ENCODE measurements at places on chromosomes 6 and 20.
A peak's percentile ranks its signal among the peaks of the same experiment; 100 is the strongest.

DNA sequence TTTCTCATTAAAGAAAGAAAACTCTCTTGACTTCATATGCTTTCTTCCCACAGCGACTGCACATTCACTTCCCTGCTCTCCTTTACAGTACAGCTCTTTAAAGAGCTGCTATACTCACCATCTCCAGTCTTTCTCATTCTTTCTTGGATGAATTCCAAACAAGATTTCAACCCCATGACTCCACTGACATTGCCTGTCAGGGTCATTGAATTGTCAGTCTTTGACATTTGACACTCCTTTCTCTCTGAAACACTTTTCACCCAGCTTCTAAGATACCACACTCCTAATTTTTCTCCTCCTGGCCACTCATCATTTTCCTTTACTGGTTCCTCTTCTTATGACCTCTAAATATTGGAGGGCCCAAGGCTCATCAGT, 811 bp upstream of the ARMH2 start:
- DNase-seq, result no peak

- no peak for DNase-seq
These were observed 69.3 kb downstream of the CLIC5 start for GRCh38 chr6:45946352-45946751.

- DNase-seq, result no peak
These were observed 126.7 kb downstream of the DST start for GRCh38 chr6:56516003-56516402.

- no peak for DNase-seq
These were observed 11.5 kb upstream of the MEP1A start for GRCh38 chr6:46781478-46782378.

DNA sequence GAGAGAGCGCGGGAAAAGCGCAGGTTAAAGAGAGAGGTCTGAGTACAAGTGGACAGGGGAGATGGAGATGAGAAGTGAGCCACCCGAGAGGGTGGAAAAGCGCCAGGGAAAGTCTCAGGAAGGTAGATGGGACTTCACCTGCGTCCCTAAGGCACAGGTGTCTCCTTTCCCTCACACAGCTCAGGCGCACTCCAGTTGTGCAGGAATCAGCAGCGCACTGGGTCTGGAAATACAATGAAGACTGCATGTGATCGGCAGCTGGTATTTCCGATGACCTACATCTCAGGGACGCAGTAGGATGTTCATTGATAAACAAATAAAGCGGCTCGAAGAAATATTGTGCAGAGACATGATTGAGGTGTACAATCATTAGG, 432 bp upstream of the KHDRBS2 start:
- no peak for DNase-seq

DNA sequence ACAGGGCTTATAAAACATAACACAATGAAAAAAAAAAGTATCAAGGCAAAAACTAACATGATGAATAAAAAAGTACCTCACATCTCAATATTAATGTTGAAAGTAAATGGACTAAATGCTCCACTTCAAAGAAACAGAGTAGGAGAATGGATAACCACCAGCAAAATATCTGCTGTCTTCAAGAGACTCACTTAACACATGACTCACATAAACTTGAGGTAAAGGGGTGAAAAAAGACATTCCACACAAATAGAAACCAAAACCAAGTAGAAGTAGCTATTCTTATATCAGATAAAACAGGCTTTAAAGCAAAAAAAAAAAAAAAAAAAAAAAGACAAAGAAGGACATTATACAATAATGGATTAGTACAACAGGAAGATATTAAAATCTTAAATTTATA, 86.9 kb downstream of the TBC1D32 start:
- no peak for DNase-seq

DNA sequence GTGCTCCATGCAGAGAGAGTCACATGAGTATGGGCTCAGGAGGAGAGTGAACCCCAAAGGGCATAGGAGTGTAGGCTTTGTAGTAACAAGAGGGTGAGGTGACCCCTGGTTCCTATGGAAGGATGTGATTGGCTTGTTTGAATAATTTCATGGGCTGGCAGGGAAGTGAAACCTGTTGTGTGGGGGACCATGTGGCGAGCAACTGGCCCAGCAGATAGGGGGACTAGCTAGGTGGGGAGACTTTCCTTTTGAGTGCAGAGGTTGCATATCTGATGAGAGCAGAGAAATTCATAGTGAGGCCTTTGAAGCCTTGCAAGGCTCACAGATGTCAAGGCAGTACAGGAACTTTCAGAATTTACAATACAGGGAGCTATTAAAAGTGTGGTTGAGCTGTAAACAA, 247.9 kb upstream of the SLC35B3 start:
- no peak for DNase-seq

DNA sequence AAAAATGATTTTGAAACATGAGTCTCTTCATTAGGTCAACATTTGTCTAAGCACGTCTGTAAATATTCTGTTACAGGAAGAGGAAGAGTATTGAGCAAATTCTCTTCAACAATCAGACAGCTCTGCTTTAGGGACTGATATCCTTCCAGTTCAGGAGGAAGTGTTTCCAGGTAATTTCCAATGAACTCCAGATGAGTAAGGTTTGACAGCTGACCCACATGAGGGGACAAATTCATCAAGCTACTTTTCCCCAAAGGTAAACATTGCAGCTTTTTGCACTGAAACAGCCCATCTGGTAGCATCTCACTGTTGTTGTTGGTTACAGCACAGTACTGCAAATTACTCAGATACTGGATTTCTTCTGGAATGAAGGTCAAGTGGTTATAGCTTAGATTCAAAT, 18.1 kb downstream of the ENPP1 start:
- DNase-seq, result no peak

- DNase-seq, result no peak
These were observed 3.5 kb upstream of the MAPK13 start for GRCh38 chr6:36126553-36127458.

- no peak for DNase-seq
These were observed 87.8 kb downstream of the CDH26 start for GRCh38 chr20:60046011-60046413.

- peak; percentile 6 for DNase-seq
These were observed 31.5 kb upstream of the ADTRP start for GRCh38 chr6:11810039-11810541.

DNA sequence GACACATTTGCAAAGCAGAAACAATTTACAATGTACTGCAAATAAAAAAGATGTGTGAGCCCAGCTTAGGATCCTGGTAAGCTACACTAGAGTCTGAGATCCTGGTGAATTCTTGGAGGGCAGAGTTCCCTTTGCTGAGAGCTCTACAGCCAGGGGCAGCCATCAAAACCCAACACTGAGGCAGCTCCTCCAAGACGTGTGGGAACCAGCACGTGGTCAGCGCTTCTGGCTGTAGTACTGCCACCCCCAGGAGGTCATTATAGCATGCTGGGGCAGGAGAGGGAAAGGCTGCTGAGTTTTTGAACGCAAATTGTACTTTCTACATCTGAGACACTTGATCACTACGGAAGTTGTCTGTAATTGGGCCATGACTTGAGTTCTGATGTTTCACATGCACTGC, 131.5 kb downstream of the INSM1 start:
- no peak for DNase-seq

GRCh38 chr6:3650959-3651697, 100.4 kb downstream of the PXDC1 start:
- DNase-seq, result peak; percentile 82

DNA sequence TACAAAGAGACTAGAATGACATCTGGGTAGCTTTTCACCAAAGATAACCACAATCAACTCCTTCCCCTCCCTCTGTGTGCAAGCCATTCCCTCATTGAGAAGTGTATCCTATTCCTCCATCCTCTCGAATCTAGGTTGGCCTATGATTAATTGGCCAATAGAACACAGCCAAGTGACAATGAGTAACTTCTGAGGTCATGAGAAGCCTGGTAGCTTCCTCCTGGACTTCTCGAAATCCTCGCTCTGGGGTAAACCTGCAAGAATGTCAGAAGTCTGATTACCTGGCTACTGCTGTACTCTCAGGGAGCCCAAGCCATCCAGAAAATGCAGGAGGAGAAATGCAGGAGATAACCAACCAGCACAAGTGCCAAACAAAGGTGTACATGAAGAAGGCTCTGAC, 13.1 kb downstream of the ARHGAP18 start:
- DNase-seq, result no peak

- no peak for DNase-seq
These were observed 4.6 kb upstream of the HIVEP1 start for GRCh38 chr6:12007473-12007872.

DNA sequence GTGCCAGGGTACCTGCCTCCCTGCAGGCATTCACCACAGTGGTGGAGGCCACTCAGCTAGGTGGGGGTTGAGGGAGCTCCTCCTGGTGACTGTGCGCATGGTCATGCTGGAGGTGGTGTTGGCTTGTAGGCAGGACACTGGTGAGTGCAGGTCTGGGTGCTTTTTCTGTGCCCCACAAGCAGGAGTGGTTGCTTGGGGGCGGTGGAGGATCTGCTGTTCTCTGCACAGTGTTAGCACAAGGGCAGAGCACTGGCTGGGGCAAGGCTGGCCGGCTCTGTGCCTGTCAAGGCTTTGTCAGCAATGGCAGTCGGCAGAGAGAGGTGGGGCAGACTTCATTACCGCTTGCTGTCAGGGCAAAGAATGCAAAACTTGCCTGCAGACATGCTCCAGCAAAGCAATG, 632.1 kb upstream of the ID4 start:
- DNase-seq, result no peak

- DNase-seq, result no peak
These were observed 21.5 kb downstream of the TM9SF4 start for GRCh38 chr20:32130965-32131364.

DNA sequence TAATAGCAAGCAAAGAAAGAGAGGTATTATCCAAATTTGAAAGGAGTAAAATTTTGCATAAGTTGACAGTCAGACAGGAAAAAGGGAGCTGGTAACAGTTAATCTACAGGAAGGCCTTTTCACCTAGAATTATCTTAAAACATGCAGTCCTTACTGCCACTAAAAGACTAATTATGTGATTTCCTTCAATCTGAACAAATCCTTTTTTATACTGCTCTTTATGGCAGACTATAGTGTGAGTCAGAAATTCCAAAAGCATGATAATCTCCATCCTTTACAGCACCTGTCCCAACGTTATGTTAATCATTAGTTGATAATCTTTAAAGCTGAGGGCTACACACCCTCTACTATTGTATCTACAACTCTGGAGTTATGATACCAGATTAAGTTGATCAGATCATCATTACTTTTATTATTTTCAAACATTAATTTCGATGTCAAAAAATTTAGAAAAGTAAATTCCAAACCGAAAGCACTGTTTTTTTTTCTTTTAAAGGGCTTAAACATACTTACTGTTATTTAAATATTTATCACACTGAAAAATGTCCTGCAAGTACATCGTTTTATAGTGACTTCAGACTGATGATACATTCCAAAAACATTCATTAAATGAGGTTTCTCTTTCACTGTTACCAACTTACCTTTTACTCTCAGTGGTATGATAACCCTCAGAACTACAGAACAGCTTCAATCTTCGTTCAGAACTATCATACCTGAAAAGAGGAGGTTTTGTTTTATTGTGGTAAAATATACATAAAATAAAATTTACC, 33.2 kb upstream of the AKAP7 start:
- no peak for DNase-seq

GRCh38 chr6:131729550-131729949, 18.7 kb upstream of the CTAGE9 start:
- no peak for DNase-seq

GRCh38 chr20:57157106-57157691, 109.2 kb downstream of the BMP7 start:
- DNase-seq, result no peak

DNA sequence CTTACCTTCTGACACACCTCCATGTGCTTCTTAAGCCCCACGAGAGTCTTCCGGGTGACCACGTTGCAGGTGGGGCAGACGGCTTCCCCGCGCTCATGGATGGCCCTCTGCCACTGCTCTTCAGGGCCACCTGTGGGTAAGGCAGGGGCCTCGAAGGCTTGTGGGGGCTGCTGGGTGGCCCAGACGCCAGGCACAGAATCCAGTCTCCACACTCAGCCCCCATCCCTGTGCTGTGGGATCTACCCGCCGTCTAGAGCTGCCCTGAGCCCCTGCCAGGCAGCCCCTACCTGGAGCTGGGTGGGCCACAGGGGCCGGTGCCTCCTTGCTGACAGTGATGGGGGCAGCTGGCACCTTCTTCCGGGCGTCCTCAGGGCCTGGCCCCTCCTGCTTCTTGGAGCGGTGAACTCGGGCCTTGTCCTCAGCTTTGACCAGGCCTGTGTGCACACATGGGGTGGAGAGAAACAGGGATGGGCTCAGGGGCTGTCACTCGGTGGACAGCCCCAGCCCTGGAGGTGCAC, 5.9 kb downstream of the ZNF512B start:
- DNase-seq, result no peak

- no peak for DNase-seq
These were observed 21.5 kb downstream of the LAMA4 start for GRCh38 chr6:112232845-112233256.

DNA sequence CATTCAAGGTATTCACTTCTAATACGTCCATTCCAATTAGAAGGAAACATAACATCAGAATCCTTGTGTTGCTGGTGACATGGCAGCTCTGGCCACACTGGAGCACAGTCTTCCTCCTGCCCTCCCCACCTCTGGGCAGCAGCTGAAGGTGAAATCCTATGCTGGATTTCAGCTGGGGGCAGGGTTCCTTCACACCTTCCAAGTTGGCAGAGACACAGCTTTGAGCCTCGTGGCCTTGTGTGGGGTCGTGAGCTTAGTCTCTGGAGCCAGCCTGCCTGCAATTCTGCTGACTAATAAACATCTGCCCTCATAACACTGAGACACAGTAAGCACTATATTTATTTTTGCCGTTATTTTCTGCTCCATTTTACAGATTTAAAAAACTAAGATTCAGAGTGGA, 218.9 kb upstream of the RIN2 start:
- DNase-seq, result no peak

DNA sequence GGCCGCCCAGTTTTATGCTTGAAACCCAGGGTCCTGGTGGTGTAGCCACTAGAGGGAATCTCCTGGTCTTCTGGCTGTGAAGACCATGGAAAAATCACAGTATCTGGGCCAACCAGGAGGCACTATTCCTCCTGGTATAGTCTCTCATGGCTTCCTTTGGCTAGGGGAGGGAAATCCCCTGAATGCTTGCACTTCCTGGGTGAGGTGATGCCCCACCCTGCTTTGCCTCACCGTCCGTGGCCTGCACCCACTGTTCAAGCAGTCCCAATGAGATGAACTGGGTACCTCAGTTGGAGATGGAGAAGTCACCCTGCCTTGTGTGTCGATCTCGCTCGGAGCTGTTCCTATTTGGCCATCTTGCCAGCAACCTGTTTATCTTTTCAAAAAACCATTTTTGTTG, 10.1 kb upstream of the ZNF337 start:
- no peak for DNase-seq

DNA sequence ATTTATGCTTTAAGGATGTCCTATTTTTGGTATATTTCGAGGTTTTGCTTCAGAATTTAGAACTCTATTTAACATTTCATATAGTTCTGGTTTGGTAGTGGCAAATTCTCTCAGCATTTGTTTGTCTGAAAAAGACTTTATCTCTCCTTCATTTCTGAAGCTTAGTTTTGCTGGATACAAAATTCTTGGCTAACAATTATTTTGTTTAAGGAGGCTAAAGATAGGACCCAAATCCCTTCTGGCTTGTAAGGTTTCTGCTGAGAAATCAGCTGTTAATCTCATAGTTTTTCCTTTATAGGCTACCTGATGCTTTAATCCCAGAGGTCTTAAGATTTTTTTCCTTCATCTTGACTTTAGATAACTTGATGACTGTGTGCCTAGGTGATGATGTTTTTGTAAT, 162.7 kb upstream of the B3GAT2 start:
- DNase-seq, result no peak

GRCh38 chr6:109081026-109081425, 13.6 kb downstream of the SESN1 start:
- DNase-seq, result no peak

Data from hematopoietic multipotent progenitor cell treated with erythropoietin and hydrocortisone succinate and interleukin-3 and kit ligand, for 17 days (in vitro differentiated cells).